ENCODE measurements at places on chromosomes 5 and 9.

GRCh38 chr9:13292782-13293181, 13.3 kb upstream of the MPDZ start:
- DNase-seq = no peak

GRCh38 chr5:102651466-102651865, 103.6 kb upstream of the PAM start:
- DNase-seq = no peak

GRCh38 chr5:149409268-149409948, 30.3 kb upstream of the IL17B start:
- DNase-seq = no peak

- DNase-seq = no peak
Measured at GRCh38 chr9:112869041-112869529, 21.6 kb downstream of the SLC46A2 start.

DNA sequence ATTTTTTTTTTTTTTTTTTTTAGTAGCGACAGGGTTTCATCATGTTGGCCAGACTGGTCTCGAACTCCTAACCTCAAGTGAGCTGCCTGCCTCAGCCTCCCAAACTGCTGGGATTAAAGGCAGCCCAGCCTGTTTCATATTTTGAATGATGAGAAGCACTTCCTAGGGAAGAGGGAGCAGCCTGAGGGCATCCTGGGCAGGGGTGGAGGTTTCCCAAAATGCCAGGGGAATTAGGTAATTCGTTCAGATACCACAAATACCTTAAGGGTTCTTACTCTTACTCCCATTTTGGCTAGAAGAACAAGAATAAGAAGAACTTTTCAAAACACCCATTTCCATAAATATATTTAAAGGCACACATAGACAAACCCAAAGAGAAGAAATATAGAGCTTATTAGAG, 29.5 kb upstream of the RAPGEF1 start:
- no peak for DNase-seq

- no peak for DNase-seq
Measured at GRCh38 chr9:105541838-105542237, 16.1 kb upstream of the FKTN start.

- DNase-seq = no peak
Measured at GRCh38 chr9:113807173-113808061, 68.7 kb upstream of the ZNF618 start.

GRCh38 chr9:131818089-131818488, 78.2 kb upstream of the RAPGEF1 start:
- DNase-seq = no peak

DNA sequence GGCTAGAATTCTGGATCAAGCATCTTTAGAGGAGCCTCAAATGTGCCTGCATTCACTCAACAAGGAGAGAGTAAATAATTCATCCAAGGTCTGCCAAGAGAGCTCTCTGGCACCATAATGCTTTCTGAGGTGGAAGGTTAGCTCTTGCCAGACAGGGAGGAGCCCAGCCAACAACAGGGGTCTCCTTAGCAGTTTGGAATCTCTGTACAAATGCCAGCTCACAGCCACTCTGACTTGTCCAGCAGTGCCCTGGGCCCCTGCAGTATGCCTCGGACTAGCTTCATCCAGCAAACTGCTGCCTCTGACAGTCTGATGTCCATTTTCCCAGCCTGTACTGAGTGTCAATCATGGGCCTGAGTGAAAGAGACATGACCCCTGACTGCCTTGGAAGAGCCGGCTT, 127.2 kb upstream of the SLC44A1 start:
- no peak for DNase-seq

DNA sequence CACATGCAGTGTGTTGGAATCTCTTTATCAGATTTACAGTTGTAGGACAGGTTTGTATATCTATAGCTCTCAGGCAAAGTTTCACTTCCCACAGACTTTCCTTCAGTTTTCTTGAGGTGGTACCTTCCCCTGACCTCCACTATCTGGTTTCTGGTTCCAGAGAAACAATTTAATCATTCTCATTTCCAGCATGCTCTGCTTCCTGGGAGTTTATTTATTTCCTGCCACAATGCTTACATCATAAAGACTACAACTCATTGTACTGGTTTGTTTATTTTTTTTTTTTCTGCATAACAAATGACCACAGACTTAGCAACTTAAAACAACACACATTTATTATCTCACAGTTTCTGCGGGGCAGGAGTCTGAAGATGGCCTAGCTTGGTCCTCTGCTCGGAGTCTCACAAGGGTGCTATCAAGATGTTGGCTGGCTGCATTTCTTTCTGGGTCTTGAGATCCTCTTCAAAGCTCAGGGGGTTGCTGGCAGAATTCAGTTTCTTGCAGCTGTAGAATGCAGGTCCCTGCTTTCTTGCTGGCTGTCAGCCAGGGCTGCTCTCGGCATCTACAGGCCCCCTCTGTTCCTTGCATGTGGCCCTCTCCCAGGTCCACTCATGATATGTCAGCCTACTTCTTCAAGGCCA, 247.7 kb downstream of the ENC1 start:
- no peak for DNase-seq

DNA sequence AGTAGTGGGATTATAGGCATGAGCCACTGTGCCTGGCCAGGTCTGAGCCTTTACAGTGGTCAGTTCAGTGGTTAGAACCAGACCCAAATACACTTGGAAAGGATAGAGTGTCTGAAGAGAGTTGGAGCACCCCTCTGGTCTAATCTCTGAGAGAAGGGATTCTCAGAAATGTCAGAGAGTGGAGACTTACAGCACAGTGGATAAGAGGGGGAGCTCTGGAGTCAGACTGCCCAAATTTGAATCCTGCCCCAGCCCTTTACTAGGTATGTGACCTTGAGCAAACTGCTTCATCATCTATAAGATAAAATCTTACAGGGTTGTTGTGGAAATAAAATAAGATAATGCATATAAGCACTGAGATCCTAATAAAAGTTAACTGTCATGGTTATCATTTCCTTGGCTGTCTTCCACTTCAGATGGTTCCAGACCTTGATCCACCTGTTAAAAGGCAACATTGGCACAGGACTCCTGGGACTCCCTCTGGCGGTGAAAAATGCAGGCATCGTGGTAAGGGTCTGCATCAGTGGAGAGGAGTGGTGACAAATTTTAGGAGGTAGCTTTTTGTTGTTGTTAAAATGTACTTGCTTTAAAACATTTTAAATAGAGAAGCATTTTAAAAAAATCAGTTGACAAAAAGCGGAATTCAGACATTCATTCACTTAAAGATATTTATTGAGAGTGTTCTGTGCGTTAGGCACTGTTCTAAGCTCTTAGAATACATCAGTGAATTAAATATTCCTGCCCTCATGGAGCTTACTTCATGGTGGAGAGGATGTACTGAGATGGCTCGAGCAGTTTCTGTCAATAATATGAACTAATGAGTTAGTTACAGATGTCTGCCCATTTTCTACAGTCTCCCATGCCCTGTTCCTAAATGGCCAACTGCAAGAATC, 16.0 kb downstream of the SLC36A1 start:
- DNase-seq = no peak
